ENCODE measurements at places on chromosomes 12 and 14.

DNA sequence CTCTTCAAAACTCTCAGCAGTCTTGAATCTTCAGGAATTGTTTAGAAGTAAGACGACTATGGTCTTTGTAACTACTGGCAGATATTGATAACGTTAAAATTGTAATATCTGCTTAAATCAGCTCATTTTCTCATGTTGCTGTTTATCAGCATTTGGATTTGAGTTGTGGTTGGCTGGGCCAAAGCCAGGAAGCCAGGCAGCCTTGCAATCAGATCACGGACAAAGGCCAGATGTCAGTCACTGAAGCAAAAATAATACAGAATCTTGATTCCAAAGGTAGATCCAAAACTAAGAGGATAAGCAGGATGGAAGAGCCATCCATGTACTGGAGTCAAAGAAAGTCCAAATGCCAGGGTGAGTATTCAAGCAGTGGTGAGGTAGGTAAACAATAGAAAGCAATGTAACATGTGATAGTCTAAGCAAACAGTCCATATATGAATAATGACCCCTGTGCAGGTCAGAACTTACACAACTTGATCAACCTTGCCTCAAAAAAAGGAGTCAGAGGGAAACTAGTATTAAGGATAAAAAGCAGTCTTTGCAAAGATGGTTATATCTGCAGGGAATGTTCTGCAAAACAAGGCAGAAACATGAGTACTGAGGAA is 95.8 kb upstream of the RAP1B start:
- no peak for DNase-seq

DNA sequence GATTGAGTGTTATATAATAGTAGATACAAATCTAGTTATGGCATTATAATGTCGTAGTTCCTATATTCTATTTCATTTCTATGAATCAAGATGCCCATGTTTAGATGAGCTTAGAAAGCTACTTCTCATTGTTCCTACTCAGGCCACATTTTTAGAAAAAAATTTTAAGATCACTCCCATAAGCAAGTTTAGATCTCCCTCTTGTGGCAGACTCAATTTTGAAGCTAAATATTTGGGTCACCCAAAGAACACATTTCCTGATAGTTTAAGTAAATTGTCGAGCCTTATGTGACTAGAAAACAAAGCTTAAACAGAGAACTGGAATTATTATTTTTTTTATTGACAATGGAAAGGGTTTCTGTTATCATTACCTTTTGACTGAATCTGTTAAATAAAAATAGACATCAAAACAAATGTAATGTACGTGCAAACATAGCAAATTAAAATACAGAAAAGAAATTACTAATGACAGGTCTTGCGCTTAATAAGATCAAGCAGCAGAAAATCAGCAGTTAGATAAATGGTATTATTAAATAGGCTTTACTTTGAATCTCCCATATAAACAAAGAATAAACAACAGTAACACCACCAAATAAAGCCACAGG is 180.2 kb downstream of the ACSS3 start:
- no peak for DNase-seq

DNA sequence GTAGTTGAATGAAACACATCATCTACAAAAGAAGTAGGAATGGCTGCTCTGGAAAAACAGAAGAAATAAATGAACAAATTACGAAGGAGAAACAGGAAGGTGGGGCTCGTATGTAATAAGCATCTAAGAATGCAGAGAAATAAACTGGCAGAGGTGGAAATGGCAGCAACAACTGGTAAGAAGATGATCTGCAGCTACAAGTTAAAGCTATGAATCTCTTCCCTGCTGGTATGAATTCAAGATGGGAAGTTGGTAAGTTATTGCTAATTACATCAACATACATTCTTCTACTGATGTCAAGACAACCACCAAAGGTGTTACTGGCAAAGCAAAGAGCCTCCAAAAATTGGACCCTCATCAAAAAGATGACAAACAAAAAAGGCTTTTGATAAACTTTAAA is 59.8 kb downstream of the HECTD4 start:
- DNase-seq: no peak

DNA sequence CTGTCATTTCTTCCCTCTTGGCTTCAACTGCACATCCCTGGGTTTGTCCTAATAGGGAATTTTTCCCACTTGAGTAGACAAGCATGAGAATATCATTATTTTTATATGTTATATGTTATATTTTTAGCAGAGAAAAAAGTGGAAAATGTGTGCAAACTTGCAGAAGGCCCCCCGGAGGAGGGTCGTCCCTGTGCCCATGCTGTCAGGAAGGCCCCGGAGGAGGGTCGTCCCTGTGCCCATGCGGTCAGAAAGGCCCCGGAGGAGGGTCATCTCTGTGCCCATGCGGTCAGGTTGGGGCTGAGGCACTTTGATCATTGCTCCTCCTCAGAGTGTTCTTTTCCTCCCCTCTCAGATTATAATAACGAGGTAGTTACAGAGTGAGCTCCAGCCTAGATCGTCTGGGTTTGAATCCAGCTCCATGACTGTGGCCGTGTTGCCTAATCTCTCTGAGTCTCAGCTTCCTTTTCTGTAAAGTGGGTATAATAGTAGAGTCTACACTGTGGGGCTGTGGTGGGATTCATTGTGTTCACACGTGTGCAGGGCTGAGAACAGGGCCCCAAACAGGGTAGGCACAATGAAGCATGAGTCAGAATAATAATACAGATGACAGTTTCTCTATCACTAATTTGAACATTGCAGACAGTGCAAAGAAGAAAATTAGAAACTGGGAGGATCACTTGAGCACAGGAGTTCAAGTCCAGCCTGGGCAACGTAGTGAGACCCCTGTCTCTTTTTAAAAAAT is 33.4 kb downstream of the ELK3 start:
- no peak for DNase-seq

DNA sequence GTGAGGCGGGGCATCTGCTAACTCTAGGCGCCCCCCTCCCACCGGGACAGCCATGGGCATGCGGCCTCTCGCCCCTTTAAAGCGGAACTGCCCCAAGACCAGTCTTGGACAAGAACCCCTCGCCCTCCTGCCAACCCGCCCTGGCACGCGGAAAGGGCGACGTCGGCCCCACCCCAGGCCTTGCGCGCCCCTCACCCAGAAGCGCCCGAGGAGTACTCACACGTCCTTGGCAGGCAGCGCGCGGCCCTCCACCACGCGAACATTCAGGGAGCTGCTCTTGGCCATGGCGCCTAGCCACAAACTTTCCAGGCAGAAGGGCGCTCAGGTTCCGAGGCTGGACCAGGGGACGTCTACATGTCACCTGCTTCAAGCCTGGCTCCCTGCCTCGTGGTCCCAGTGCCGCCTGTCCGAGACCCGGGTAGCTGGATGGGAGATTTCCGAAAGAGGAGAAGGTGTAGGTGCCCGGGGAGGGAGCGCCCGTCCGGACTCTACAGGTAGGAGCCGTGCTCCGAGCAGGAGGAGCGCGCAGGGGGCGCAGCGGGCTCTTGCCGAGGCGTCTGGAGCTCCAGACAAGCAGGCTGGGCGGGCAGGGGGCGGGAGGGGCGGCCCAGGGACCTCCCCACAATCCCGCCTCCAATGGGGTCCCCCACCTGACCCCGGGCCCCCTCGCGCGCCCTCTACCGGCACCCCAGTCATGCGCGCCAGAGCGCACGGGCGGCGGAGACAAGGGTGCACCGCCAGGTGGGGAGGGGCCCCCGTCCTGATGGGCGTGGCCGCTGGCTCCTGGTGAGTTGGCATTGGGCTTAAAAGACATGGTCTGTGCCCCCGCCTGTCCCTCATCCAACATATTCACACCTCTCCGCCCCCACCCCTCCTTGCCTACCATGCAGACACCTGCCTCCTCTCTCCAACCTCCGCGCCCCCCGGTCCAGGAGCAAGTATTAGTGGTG is at the start of gene RASAL1:
RASAL1 (minus strand) TSS at position 584 of the 950 bp plus-strand sequence; CDS start at position 285, 299 bp downstream.
- peak; percentile 79 for DNase-seq

All from stimulated activated CD4-positive, alpha-beta T cell treated with anti-CD3 and anti-CD28 coated beads, Interleukin-12 subunit alpha, Interleukin-12 subunit beta, amount 100 ng/mL, for 24 hours (primary cell).